ENCODE measurements at places on chromosomes 16 and 17.
A peak's percentile ranks its signal among the peaks of the same experiment; 100 is the strongest.

DNA sequence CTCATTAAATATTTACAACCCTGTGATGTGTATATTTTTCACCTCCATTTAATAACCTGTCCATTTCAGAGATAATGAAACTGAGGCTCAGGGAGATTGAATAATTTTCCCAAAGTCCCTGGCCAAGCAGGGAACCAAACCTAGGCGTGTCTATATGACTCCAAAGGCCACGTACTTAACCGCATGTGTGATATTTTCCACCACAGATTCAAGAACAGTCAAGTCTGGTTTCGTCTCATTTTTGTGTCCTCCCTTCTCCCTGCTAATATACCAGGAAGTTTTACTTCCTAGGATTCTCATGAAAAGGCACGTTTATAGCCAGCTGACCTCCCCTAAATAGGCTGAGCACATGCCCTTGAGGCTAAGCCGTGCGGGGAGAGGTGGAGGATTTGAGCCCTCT is 15.3 kb downstream of the WFIKKN2 start:
- no peak for DNase-seq

DNA sequence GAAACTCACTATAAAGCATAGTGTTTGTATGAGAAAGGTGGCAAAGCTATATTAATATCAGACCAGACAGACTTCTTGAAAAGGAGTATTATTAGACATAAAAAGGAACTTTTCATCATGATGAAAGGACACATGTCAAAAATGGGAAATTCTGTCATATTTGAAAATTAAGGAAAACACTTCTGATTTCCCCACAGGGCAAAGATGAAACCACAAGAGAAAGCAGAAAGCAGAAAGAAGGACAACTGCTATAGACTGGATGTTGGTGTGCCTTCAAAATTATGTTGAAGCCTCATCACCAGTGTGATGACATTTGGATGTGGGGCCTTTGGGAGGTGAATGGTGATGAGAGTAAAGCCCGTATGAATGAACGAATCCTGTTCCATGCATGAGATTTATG is 193.0 kb downstream of the STX8 start:
- DNase-seq, result no peak

GRCh38 chr16:57801809-57802340 is 416 bp downstream of the KIFC3 start:
- DNase-seq, result peak; percentile 29

DNA sequence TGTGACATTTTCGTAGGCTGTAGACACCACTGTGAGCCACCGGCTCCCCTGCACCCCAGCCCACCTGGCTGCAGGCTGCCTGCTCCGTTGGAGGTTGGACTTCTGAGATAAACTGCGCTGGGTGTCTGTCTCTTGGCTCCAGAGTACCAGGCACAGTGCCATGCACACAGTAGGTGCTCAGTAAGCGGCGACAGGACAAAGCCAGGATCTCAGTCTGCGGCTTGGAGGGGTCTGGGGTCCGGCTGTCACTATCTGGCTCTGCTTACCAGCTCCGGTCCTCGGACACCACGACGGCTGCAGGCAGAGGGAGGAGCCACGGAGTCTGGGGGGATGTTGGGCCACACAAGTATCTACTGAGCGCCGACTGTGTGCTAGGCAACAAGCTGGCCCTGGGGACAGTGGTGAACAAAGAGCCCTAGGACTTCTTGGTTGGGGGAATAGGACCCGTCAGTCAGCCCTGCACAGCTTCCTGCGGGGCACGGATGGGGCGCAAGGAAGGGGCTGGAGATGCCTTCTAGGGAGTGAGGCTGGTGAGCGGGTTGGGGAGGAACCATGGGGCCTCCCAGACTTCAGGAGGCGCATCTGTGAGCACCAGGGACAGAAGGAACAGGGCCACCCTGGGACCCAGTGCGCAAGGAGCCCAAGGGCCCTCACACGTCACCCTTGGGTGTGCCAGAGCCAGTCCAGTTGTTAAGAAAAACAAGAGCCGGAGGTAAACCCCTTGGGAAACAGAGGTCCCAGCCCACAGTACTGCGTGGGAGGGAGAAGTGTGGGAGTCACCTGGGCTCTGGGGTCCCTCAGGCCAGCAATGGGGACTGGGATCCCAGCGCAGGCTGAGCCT is 17.3 kb downstream of the JPH3 start:
- no peak for DNase-seq

DNA sequence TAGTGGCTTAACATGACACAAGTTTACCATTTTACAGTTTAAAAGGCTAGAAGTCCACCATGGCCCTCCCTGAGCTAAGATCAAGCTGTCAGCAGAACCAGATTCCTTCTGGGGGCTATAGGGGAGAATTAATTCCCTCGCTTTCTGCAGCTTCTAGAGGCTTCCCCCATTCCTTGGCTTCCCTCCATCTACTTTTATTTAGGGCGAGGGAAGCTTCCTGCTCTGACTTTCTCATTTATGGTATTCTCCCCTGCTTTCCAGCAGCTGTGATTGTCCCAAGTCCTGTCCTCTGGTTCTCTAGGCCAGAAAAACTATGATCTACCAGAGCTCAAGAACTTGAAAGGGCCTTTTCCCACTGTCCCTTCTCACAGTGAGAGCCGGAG is 4.3 kb downstream of the CETP start:
- no peak for DNase-seq

DNA sequence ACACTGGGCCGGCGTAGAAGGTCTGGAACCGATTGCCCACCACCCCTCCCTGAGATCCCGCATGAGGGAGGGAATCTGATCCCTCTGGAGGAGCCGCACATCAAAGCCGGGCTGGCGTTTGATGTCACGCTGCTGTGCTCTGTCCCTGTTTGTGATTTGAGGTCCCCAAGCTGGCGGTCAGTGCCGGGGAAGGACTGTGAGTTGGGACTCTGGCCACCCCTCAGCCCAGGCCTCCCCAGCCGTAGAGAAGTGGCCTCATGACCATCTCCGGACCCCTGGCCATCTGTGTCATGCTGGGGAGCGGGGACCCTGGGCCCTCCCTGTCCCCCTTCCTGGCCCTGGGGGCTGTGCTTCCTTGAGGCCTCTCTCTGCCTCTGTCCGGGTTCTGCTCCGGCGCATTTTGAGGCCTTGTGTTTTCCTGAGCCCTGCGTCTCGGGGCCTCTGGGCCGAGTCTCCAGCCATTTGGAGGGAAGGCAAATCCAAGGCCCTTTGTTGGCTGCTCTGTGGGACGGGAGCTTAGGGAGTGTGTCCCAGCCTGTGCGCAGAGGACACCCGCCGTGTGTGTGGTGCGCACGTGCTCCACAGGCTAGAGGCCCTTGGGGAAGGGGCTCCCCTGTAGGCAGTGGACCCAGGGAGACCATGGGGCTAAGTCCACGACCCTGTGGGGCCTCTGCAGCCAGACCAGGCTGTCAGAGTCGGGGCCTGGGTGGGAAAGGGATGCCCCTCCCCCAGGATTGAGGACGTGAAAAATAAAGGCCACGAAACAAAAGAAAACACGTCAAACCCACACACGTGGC is 15.1 kb downstream of the ASPSCR1 start:
- no peak for DNase-seq

DNA sequence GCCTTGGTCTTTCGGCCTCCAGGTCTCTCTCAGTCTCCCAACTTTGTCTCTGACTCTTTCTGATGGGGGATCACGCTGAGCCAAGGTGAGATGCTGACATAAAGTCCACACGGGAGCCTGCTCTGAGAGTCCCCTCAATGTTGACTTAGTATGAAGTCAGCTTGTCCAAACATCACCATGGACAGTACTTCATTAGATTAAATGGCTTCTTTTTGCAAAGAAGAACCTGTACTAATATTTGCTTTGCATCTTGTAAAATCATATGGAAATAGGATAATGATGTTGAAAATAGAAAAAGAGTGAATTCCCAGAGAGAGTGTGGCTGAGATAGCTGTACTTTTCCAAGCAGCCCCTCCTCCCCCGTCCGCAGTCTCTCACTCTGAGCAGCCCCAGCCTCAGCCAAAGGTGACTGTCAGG is 56.7 kb upstream of the SIAH1 start:
- no peak for DNase-seq
